ENCODE measurements at places on chromosomes 5 and 9.
A peak's percentile ranks its signal among the peaks of the same experiment; 100 is the strongest.

DNA sequence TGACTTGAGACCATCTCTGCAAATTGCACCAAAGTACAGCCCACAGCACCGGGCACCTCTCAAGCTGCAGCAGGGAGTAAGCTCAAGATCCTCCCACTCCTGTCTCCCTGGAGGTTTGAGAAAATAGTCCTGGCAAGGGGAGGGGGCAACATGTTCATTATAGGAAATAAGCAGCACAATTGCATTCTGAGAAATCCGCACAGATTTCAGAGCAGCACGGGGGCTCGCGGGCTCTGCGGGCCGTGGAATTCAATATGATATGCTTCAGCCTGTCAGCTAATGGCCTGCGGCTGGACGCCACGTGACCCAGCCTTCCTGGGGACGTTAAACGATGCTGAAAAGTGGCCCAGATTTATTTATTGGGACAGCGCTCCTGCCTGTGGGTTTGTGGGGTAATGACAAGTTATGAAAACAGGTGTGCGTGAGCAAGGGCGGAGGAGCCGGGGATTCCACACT is 156.4 kb downstream of the DAB2IP start:
- no peak for DNase-seq

- DNase-seq: no peak
Measured at GRCh38 chr9:130128251-130128650, 44.0 kb upstream of the NCS1 start.

DNA sequence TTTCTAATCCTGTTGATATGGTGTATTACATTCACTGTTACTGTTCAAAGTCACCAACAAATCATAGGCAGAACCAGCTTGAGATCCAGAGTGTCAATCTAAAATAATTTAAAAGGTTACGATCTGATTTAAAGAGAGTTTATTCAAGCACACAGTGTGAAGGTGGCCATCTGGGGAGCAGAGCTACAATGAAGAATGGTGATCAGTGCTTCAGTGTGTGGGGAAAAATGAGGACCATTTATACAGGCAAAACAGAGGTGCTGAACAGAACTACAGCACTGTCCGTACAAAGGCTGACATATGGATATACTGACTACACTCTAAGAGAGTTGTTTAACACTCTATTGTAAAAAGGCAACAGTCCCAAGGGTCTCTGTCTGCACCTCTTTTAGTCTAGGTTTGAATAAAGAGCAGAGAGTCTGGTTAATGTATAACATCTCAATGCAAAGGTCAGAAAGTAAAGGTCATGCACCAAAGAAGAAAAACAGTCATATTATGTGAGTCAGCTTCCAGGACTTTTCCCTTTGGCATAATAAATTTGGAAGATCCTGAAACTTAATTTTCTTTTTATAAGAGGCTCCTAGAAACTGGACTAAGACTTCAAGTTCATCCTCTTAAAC is 29.7 kb upstream of the TDRD7 start:
- DNase-seq: no peak

- DNase-seq: peak; percentile 52
Measured at GRCh38 chr5:79857714-79858409, 133.2 kb downstream of the MTX3 start.

DNA sequence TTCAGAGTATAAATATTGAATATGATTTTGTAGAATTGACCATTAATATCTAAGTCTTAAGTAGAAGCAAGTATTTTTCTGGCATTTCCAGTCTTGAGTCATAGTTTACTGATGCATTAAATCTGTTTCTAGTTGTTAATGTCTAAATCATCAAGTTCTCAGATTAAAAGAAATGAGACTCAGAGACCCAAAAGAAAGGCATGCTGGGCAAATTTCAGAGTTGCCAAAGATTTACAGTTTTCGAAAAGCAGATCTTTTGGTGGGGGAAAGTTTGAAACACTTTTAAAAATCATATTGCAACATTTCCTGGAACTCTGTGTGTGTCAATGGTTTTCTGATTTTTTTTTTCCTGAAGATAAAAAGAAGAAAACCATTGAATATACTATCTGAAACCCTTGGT is 60.9 kb downstream of the ANKRD55 start:
- no peak for DNase-seq

Measured in NCI-H2081 (cell line).